Stimulated activated CD8-positive, alpha-beta memory T cell treated with anti-CD3 and anti-CD28 coated beads, Interleukin-15, amount 100 ng/mL, for 24 hours (primary cell): ENCODE measurements at places on chromosomes 6 and 20.

DNA sequence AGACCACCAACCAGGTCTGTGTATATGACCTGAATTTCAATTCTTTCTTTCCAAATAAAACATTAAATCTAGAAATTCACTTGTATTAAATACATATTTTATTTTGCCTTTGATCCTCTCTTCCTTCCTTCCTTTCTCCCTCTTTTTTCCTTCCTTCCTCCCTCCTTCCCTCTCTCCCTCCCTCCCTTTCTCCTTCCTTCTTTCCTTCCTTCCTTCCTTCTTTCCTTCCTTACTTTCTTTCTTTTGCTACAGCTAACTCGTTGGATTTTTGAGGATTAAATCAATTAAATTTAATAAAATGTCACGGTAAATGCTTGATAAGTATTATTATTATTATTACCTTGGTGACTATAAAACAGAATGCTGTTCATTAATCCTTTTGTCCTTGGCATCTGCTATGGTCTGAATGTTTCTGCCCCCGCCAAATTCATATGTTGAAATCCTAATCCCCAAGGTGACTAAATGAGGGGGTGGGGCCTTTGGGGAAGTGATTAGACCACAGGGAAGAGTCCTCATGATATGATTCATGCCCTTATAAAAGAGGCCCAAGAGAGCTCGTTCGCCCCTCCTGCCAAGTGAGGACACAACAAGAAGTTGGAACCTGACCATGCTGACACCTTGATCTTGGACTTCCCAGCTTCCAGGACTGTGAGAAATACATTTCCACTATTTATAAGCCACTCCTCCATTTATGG, 67.6 kb upstream of the BTBD3 start:
- no peak for DNase-seq

GRCh38 chr20:22303523-22303922, 280.8 kb downstream of the FOXA2 start:
- DNase-seq = no peak

GRCh38 chr20:63317061-63317460, 24.1 kb downstream of the COL20A1 start:
- no peak for DNase-seq

DNA sequence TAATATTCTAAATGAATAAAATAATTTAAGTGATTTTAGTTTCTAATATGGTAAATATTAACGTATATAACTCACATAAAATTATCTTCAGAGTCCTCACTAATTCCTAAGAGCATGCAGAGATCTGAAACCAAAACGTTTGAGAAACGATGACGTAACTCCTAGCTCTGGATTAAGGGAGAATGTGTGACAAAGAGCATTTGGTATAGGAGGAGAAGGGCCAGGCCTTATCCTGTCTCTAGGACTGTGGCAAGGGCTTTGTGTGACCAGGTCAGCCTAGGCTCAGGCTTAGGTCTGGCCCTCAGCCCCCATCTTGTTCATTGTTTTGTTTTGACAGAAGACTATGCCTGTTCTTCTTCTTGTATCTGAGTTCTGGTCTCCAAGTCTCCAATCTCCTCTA, 19.2 kb upstream of the POLR1H start:
- DNase-seq = no peak

DNA sequence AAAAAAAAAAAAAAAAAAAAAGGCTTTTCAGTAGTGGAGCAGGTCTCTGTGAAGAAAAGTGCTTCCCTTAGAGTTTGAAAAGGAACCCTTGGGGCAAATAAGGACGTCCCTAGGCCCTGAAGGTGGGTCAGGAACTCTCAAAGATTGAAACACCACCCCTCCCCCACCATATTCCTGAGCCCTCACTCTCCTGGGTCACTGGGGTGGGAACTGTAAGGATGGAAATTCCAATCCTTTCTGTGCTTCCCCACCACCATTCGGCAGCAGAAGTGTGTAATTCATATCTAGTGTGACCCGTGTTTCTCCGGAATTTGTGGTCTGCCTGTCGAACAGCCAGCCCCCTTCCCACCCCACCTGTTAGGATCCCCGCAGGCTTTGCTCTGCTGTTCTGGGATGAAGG, 12.3 kb downstream of the CDYL start:
- DNase-seq = no peak

DNA sequence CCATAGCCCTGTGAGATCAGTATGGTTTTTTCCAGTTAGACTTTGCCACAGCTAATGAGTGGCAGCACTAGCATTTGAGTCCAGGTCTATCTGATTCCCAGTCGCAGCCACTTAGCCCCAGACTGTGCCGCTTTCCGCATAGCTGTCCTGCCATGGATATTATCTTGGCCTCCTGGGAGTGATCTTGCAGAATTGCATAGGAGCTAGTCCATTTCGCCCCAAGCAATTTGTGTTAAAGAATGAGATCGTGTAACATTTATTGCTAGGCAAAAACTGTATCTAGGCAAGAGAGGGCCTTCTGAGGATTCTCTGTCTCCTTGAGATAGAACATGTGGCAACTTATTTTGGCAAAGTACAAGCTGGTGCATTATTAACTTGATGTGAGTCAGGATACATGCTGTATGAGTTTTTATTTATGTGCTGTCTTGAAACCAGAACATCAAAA, 74.2 kb downstream of the EZR start:
- DNase-seq = no peak

GRCh38 chr20:4925842-4926530, 75.3 kb downstream of the SLC23A2 start:
- no peak for DNase-seq

DNA sequence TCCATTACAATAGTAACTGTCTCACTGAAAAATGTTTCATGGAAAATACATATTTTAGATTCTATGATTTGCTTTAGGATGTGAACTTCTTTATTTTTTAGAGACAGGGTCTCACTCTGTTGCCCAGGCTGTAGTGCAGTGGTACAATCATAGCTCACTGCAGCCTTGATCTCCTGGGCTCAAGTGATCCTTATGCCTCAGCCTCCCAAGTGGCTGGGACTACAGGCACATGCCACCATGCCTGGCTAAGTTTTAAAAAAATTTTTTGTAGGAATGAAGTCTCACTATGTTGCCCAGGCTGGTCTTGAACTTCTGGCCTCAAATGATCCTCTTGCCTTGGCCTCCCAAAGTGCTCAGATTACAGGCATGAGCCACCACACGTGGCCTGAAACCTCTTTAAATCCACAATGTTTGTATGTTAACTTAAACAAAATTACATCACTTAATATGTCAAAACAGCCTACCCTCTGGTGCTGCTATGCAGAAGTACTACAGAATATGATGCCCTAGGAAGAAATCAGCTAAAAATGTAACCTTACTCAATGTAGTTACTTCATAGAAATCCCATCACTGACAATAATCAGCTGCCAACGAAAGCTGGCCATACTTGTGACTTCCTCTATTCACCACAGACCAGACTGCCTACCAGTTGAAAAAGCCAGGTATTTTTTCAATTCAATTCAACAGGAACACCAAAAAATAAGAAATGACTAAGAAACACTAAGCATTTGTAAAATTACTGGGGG, 17.6 kb downstream of the EEF1A1 start:
- no peak for DNase-seq

DNA sequence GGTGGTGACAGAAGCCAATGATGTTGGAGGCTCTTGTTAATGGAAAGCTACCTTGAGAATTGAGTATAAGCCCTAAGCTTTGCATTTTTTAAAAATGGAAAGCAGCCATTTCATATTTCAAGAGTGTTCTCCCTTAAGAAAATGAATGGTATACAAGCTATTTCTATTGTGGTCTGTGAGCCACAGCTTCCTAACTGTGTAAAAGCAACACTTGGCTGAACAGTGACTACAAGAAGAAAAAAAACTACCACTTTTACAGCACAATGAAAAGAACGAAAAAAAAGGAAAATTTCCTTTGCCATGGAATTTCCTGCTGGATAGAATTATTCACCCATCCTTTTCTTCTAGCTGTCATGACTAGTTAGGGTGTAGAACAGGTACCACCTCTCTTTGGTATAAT, 397.1 kb upstream of the BTBD3 start:
- DNase-seq = no peak

DNA sequence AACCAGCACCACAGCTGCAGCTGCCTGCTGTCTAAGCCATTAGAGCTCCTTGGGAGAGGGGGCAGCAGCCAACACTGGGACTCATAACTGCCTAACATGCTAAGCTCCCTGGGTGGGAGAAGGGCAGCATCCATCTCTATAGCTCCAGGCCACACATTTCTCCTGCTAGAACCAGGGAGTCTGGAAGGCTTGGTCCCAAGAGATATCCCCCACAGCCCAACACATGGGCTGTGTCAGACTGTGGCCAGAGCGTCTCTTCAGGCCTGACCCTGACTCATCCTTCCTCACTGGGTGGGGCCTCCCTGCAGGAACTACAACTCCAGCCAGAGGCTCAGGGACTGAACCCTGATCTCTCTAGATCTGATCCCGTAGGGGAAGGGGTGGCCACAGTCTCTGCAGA, 411.1 kb downstream of the HDGFL1 start:
- no peak for DNase-seq

DNA sequence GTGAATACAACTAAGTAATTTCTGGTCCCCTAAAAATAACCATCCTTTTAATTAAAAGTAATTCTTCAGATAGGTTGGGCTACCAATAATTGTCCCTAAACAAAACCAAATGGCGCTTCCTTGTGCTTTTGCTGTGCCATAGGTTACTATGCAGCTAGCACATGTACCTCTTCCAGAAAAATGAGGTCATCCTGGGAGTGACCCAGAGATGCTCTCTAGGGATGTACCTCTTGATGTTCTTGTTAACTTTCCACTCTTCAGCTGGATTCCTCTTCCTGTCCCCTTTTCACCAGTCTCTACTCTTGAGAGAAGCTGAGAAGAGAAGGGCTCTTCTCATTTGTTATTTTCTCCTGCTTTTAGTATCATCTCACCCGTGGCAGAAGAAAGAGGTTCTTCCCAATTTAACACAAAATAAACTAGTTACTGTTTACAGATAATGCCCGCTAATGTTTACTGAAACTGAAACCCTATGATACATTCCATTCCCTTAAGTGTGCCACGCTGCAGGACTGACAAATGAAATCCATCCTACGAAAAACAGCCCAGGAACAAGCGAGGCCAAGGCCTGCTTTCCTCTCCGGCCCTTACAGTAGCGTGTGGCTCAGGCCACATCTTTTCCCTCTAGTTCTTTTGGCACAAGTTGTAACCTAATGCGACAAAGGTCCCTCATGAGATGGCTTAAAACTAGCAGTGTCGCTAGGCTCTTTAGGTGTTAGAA, 24.2 kb downstream of the MRS2 start:
- DNase-seq = no peak

GRCh38 chr6:145309842-145310535, 425.3 kb downstream of the EPM2A start:
- DNase-seq = no peak

DNA sequence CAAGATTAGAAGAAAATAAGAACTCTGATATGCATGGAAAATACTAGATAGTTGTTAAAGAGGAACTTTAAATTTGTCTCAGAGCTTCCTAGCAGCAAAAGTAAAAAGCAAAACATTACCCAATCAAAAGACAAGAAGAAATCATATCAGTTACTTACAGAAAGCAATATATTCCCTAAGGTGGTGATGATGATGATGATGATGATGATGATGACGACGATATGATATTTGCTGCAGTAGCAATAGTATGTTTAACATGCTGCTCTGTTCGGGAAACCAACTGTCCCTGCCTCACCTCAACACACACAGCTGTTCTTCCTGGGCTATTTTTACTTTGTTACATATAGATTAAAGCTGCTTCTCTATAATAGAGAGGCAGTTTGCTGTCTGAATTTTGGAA, 12.0 kb upstream of the TBX18 start:
- DNase-seq = no peak

DNA sequence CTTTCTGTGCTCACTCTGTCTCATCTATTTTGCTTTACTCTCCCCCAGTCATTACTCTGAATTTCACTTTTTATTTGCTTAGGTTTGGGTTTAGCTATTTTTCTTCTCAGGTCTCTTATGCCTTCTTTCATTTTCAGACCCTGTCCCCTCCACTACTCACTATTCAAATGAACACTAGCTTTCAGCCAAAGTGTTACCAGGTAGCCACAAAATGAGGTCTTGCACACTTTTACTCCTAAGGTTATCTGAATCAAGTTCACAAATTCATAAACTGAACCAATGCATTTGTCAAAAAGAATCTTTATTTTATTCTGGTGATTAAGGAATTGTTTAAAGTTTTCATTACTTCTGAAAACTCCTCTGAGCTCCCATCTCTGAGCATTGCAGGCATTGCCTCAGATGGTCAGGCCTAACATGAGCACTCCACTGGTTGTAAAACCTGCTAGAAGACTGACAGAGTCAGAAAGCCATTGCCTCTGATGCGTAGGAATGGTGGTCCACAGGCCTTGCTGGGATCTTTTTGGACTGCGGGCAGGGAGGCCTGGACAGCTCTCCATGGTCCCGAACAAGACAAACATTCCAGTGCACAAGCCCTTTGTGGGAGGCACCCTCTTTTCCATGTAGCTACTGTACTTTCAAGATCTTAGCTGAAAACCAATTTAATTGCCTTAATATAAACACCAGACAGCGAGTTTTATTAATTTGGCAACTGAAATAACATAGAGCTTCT, 48.5 kb downstream of the FYN start:
- DNase-seq = no peak

- DNase-seq = no peak
Observed at GRCh38 chr6:98832284-98833056, 1.9 kb upstream of the POU3F2 start.

DNA sequence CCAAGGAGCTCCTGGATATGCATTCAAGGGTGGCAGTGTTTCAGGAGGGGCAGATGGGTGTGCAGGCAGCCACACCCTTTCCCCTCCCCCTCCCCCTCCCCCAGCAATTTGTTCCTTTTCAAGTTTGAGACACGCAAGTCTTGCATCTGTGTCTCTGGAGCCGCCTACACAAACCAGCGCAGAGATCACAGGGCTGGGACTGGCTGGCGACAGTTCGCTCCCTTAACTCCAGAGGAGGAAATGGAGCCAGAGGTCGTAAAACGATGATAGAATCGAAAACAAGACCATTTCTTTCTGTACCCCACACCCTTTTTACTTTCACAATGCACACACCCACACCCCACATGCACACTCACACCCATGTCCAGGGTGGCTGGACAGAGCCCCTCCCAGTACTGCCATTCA, 163.1 kb downstream of the LY86 start:
- DNase-seq = no peak

DNA sequence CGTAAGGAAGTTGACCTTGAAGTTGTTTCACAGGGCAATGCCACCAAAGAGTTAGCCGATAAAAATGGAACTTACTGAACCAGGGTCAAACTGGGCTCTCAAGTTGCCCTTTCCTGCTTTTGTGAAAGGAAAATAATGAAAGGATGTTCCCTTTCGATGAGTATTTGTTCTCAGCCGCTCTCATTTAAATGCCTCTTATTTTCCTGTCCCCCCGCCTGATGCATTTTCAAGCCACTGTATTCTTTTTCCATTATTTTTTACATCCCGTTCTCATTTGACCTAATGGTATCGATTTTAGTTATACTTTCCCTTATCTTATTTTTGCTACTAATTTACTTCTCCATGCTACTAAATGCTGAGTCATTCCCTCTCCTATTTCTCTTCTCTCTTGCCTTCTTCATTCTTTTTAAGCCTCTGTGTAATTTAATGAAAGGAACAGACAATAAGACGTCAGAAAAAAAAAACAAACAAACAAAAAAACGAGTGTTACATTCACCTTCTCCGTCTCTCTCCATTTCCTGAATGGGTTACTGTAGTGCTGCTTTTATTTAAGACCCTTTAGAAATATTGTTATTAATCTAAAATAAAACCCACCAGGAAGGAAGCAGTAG, 655 bp upstream of the NDUFAF4 start:
- no peak for DNase-seq

- no peak for DNase-seq
Observed at GRCh38 chr20:53937339-53937741, 133.1 kb downstream of the BCAS1 start.
